ENCODE measurements at places on chromosomes 3 and 15. TPM values are rescaled to one million over a fixed set of nuclear protein-coding genes. Genes with fewer than 3 reads are reported as not detected.

Gene CD200R1
- total RNA-seq: 0.14 TPM

Gene ASB14
- not detected for total RNA-seq

Gene LCTL
- total RNA-seq: not detected

Gene PTX3
- 1.2 TPM for total RNA-seq

Gene RASGRP1
- total RNA-seq: 0.32 TPM

Gene GRAMD1C
- total RNA-seq: 0.23 TPM

Gene ARHGAP31
- 1.4 TPM for total RNA-seq

Gene PLSCR4
- 6.5 TPM for total RNA-seq

Gene PGBD4
- total RNA-seq: 1.6 TPM

Gene CYP1A2
- not detected for total RNA-seq

Gene KBTBD12
- not detected for total RNA-seq

Gene ATP13A5
- not detected for total RNA-seq

Gene ANAPC13
- 43.6 TPM for total RNA-seq

Gene A4GNT
- total RNA-seq: not detected

Gene SLC22A14
- total RNA-seq: 0.03 TPM

Gene C3orf62
- 1.9 TPM for total RNA-seq

Gene DAPK2
- 4.2 TPM for total RNA-seq

Gene SLC12A8
- total RNA-seq: 1.0 TPM

Gene HRH1
- 8.0 TPM for total RNA-seq

Gene CFAP92
- not detected for total RNA-seq

Gene INKA1
- 2.1 TPM for total RNA-seq

Gene CPB1
- total RNA-seq: not detected

Gene SLC6A1
- total RNA-seq: not detected

Gene ADAMTS7
- 6.1 TPM for total RNA-seq

Gene STRA6
- 80.9 TPM for total RNA-seq

Gene PLSCR2
- not detected for total RNA-seq

Gene CLRN1
- total RNA-seq: not detected

Gene SLCO2A1
- 0.02 TPM for total RNA-seq

Gene PLSCR5
- not detected for total RNA-seq

Gene CCRL2
- total RNA-seq: 0.18 TPM

Gene VGLL3
- total RNA-seq: 6.8 TPM

Gene UQCC5
- total RNA-seq: 74.1 TPM

Gene PPP2R3A
- total RNA-seq: 3.3 TPM

Gene LEKR1
- total RNA-seq: 0.54 TPM

Gene GRM2
- total RNA-seq: 0.04 TPM

Gene PLA2G4E
- total RNA-seq: not detected

Gene TIGIT
- not detected for total RNA-seq

Gene PIERCE2
- total RNA-seq: 4.7 TPM

Gene DZIP1L
- total RNA-seq: 5.6 TPM

Gene ERICH6
- total RNA-seq: not detected

Gene ARPP21
- 0.08 TPM for total RNA-seq

Gene INSYN1
- 1.5 TPM for total RNA-seq

Data from A549 treated with CORT108297 at 1 μM for 4 hours (cell line).